ENCODE measurements at places on chromosomes 5 and 9.
A peak's percentile ranks its signal among the peaks of the same experiment; 100 is the strongest.

- H3K4me3 ChIP-seq, result no peak overlapping the region
- no peak overlapping the region for H3K27ac ChIP-seq
- no peaks in the 10 kb centered on the region for H3K36me3 ChIP-seq
- no peaks in the 10 kb centered on the region for H3K4me1 ChIP-seq
- H3K27me3 ChIP-seq, result peaks cover 10% of the 10 kb centered on the region
- DNase-seq, result no peak
Measured at GRCh38 chr9:70856411-70856810, 265.0 kb downstream of the TRPM3 start.

DNA sequence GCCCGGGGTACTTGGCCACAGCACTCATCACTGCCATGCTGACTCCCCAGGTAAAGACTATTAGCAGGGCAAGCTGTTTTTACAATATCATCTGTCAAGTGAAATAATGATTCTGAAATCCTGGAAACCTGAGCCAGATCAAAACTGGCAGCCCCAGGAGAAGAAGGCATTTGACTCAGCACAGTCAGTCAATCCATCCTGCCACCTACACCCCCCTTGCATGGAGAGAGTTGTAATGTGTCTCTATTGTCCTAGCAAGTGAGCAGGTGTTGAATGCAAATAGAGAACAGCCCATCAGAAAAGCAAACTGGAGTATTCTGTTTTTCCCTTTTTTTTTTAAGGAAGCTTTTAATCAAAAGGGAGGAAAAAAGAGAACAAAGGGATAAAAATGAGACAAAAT is 291.2 kb downstream of the BRINP1 start:
- no peak for DNase-seq
- H3K27me3 ChIP-seq, result no peaks in the 10 kb centered on the region
- no peaks in the 10 kb centered on the region for H3K36me3 ChIP-seq
- no peak overlapping the region for H3K27ac ChIP-seq
- H3K4me3 ChIP-seq, result no peak overlapping the region

DNA sequence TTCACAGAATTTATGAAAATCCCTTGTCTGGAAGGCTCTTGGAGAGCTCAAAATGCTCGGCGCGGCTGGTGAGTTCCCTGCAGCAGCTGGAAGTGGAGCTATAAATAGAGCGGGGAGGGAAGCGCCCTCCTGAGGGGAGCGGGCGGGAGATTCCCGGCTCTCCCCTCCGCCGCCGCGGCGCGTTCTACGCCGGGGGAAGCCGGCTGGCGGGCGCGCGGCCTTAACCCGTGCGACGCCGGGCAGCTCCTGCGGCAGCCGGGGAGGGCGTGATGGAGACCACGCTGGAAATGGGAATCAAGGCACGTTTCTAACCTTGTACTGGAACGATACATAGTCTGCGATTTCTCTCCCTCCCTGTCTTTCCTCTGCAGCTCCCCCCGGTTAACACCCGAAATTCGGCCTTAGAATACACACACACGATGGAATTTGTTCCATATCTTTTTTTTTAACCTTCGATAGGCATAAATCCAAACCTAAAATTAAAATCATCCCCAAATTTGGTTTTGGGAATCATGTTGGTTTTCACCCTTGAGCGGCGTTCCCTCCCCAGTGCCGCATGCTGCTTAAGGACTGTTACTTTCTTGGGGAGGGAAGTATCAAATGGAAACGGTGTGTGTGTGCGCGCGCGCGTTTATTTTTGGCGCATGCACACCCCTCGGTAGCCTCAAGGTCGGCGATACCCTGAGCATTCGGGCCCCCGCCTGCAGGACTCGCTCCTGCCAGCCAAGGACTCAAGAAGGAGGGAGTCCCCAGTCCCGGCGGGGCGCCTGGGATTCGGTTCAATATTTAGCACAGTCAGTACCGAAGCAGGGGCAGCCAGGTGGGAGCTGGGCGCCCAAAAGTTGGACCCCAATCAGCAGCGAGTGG is 306.3 kb upstream of the KCNN2 start:
- H3K27me3 ChIP-seq, result peaks cover 47% of the 10 kb centered on the region
- DNase-seq, result no peak
- no peaks in the 10 kb centered on the region for H3K36me3 ChIP-seq

DNA sequence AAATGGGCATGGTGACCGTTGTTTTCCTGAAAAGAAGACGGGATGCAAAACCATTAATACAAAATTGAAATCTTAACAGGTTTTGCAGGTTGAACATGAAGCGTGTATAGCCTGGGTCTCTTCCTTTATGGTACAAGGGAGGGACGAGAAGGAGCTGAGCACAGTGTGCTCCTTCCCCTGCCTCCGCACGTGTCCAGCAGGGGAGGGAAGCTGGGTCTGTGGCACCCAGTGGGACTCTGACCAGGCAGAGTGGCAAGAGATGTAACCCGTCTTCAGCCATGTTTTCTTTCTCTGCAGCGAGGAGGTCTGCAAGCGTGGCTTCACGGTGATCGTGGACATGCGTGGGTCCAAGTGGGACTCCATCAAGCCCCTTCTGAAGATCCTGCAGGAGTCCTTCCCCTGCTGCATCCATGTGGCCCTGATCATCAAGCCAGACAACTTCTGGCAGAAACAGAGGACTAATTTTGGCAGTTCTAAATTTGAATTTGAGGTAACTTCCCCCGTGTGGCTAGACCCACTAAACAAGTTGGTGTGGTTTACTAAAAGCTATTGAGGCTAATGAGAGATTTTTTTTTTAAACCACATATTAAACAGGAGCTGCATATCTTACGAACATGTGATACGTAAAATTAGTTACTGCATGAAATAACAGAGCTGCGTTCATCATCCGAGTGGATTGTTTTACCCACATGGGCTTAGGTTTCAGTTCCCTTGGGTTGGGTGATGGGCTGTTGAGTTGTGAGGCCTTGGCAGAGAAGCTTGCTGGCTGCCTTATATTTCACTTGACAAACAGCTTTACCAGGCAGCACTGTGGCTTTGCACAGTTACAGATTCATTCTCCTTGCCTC is 143.7 kb downstream of the TRIO start:
- no peak overlapping the region for H3K27ac ChIP-seq
- DNase-seq, result no peak
- no peak overlapping the region for H3K4me3 ChIP-seq
- H3K4me1 ChIP-seq, result no peaks in the 10 kb centered on the region
- no peaks in the 10 kb centered on the region for H3K36me3 ChIP-seq

DNA sequence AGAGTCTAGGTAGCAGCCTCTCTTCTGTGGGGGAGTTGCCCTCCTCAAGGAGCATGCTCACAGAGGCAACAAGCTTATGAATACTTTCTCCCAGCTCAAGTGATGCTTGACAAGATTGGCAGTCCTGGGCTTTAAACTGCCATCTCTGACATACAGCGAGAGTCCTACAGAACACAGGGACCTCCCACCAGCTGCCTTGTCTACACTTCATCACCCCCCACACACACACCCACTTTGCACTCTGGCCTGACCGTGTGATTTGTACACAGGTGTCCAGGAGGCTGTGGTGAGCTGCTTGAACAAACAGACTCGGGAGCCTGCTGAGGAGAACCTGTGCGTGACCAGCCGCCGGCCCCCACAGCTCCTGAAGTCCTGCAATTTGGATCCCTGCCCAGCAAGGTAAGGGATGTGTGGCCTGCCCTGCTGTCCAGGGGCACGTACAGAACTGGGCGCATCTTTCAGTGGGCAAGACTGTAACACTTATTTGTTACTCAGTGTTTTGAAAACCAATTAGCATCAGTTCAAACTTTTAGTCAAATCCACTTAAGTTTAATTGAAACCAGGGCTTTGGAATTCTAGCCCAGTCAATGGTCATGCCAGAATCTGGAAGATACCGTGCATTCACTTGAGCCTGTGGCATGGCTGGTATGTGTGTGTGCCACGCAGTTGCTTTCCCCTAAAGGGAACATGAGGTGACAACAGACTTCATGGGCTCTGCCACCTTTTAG is 247.5 kb downstream of the ADAMTSL1 start:
- DNase-seq, result no peak
- no peak overlapping the region for H3K27ac ChIP-seq
- H3K27me3 ChIP-seq, result peaks cover 3% of the 10 kb centered on the region
- no peak overlapping the region for H3K4me3 ChIP-seq

DNA sequence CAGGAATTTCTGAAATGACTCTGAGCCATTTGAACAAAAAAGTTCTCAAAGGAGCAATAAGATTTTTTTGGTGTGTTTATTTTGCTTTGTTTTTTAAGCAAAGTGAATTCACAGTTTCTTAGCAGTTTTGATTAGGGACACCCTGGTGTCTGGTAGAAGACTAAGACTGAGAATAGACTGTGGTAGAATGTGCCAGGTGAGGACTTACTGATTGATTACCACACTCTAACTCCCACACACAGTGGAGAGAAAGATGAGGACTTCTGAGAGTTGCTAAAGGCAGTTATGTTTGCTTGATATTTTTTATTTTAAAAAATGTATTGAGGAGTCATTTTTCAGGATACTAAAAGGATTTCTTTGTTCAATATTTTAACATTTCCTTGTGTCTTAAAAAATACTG is 175.1 kb downstream of the CD180 start:
- H3K36me3 ChIP-seq, result peaks cover 4% of the 10 kb centered on the region
- H3K27ac ChIP-seq, result no peak overlapping the region
- H3K4me1 ChIP-seq, result peaks cover 56% of the 10 kb centered on the region
- H3K27me3 ChIP-seq, result no peaks in the 10 kb centered on the region

- H3K27ac ChIP-seq, result no peak overlapping the region
- no peak for DNase-seq
- H3K4me1 ChIP-seq, result no peaks in the 10 kb centered on the region
- no peak overlapping the region for H3K4me3 ChIP-seq
- no peaks in the 10 kb centered on the region for H3K36me3 ChIP-seq
Measured at GRCh38 chr5:144983101-144983500, 812.4 kb downstream of the KCTD16 start.

DNA sequence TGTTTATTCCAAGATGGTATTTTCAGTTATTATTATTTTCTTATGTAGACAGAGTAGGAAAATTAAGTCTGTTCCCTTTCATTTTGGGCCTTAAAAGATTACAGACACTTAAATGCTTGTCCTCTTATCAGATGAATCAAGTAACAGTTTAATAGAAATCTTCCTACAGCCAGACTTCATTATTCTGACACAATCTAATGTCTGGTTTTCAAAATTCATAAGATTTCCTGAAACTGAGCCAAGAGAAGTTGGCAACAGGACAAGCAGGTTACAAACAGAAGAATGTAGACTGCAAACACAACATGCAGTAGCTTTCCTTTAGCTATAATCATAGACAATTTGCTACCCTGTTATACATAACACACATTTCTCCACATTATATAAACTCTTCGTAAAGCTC is 130.5 kb downstream of the FBXL17 start:
- H3K27ac ChIP-seq, result no peak overlapping the region
- peaks cover 14% of the 10 kb centered on the region for H3K36me3 ChIP-seq
- no peak for DNase-seq
- H3K4me1 ChIP-seq, result peaks cover under 1% of the 10 kb centered on the region
- H3K4me3 ChIP-seq, result no peak overlapping the region

DNA sequence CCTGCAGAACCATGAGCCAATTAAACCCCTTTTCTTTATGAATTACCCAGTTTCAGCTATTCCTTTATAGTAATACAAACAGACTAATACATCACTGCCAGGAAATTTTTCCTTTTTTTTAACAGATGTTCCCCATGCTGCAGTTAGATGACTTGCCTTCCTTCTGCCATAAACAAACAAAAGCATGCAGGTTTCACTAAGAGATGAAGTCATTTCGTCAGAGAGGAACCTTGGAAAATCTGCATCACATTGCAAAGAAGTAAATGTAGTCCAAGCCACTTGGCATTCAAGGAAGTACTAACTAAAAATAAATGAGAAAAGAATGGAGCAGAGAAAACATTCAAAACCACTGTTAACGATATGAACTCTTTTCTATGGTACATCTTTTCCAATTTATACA is 194.1 kb upstream of the EFNA5 start:
- DNase-seq, result no peak
- no peaks in the 10 kb centered on the region for H3K27me3 ChIP-seq
- no peaks in the 10 kb centered on the region for H3K4me1 ChIP-seq
- peaks cover 24% of the 10 kb centered on the region for H3K36me3 ChIP-seq

- H3K4me3 ChIP-seq, result no peak overlapping the region
- H3K4me1 ChIP-seq, result no peaks in the 10 kb centered on the region
- peaks cover 3% of the 10 kb centered on the region for H3K27me3 ChIP-seq
- no peak overlapping the region for H3K27ac ChIP-seq
Measured at GRCh38 chr9:76369583-76369982, 24.6 kb downstream of the RFK start.

GRCh38 chr9:86096386-86096785 is 3.0 kb downstream of the GOLM1 start:
- no peak for DNase-seq
- H3K4me1 ChIP-seq, result peaks cover 8% of the 10 kb centered on the region
- H3K27me3 ChIP-seq, result peaks cover 46% of the 10 kb centered on the region
- H3K36me3 ChIP-seq, result no peaks in the 10 kb centered on the region
- no peak overlapping the region for H3K4me3 ChIP-seq

- no peak overlapping the region for H3K27ac ChIP-seq
- no peaks in the 10 kb centered on the region for H3K27me3 ChIP-seq
- no peak overlapping the region for H3K4me3 ChIP-seq
- no peaks in the 10 kb centered on the region for H3K4me1 ChIP-seq
- no peaks in the 10 kb centered on the region for H3K36me3 ChIP-seq
Measured at GRCh38 chr5:122984425-122984824, 52.1 kb downstream of the PPIC start.

GRCh38 chr9:32264170-32264864 is 120.1 kb upstream of the ACO1 start:
- H3K36me3 ChIP-seq, result no peaks in the 10 kb centered on the region
- no peak overlapping the region for H3K4me3 ChIP-seq
- DNase-seq, result no peak
- H3K4me1 ChIP-seq, result no peaks in the 10 kb centered on the region
- no peak overlapping the region for H3K27ac ChIP-seq

DNA sequence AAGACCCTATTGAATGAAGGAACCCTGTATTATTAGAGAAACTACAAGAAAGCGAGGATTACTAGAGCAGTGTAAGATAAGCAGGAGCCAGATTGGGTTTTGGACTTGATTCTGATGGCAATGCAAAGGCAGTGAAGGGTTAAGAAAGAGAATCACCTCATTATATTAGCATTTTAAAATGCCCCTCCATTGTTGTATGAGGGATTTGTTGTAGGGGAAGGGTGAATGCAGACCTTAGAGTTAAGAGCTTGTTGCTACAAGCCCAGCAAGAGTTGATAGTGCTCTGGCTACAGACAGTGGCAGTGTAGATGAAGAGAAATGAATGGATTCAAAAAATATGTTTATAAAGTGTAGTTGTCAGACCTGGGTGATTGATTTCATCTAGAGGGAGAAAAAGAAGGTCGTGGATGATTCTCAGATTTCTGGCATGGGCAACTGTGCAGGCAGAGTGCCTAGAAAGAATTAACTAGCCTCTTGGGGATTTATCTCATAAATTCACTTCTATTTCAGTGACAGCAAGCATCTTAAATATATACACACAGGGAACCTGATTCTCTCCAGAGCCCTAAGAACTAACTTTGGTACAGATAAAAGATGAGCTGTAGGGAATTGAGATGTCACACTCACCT is 344.8 kb downstream of the ARRDC3 start:
- H3K4me3 ChIP-seq, result no peak overlapping the region
- H3K4me1 ChIP-seq, result no peaks in the 10 kb centered on the region
- H3K27ac ChIP-seq, result no peak overlapping the region

- peak overlapping the region; percentile 76 for H3K27ac ChIP-seq
- peak overlapping the region; percentile 57 for H3K4me3 ChIP-seq
- no peak for DNase-seq
Measured at GRCh38 chr9:37187292-37187691, 66.9 kb downstream of the ZCCHC7 start.

All from activated T-cell treated with anti-CD3 and anti-CD28 coated beads, Interleukin-2, amount 50 U/mL, for 24 hours (primary cell).